ENCODE measurements at places on chromosomes 5 and 9.
A peak's percentile ranks its signal among the peaks of the same experiment; 100 is the strongest.

DNA sequence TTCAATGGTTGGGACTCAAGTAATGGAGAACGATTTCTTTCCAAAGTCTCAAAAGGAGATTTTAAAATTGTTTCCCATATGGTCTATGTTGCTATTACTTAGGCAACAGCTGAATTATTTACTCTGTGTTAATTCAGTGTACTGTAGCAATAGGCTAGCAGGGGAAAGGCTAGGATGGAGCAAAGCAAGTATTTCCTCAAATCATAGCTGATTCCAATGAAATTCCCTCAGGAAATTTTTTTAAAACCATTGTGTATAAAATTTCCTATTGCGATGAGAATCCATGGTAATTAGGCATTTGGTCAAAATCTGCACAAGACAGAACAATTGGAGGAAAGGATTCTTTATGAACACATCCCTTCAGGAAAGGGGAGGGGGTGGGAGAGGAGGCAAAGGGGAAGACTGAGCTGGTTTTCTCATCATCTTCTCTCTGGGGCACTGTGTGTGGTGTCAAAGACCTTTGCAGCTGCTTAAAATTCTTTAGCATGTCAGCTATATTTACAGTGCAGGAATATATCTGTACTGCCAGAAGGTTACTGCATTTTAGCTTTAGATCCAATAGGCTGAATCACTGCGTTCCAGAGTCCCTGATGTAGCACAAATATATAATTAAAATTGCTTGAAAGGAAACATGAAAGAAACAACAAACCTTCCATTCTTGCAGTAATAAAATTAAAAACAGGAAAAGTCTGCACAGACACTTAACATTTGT, 95.3 kb downstream of the ZNF608 start:
- DNase-seq, result peak; percentile 86

DNA sequence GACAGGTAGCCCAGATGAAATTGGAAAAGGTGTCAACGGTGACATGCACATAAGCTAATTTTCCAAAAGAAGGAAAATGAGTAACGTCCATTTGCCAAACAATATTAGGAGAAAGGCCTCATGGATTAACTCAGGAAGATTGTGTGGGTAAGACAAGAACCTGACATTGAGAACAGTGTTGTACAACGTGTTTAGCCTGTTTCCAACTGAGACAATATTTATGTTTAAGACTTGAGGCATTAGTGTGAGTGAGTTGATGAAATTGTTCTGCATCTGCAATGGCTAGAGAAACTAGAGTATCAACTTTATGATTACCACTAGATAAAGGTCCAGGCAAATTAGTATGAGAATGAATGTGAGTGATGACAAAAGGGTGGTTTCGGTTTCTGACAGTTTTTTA, 191.3 kb upstream of the RAI14 start:
- no peak for DNase-seq

DNA sequence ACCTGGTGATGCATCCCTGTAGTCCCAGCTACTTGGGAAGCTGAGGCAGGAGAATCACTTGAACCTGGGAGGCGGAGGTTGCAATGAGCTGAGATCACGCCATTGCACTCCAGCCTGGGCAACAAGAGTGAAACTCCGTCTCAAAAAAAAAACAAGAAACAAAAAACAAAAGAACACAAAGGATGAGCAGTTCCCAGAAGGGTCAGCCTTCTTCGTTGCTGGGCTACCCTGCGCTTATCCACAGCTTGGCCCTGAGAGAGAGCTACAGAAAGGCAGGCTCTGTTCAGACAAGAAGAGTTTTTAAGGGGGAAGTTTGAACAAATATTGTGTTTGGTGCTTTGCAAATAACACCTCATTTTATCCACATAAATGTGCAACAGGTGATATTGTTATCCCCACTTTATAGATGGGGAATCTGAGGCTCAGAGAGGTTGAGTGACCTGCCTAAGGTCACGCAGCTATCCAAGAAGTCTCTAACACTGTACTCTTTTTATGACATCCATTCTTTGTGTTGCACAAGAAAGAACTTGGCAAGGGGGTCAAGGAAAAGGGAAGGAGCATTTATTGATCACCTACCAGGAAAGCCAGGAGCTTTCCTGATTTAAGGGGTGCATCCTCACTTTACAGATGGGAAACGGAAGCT, 63.7 kb upstream of the NEURL1B start:
- DNase-seq, result no peak

GRCh38 chr5:181203093-181203711, 1.8 kb downstream of the TRIM7 start:
- DNase-seq, result no peak

DNA sequence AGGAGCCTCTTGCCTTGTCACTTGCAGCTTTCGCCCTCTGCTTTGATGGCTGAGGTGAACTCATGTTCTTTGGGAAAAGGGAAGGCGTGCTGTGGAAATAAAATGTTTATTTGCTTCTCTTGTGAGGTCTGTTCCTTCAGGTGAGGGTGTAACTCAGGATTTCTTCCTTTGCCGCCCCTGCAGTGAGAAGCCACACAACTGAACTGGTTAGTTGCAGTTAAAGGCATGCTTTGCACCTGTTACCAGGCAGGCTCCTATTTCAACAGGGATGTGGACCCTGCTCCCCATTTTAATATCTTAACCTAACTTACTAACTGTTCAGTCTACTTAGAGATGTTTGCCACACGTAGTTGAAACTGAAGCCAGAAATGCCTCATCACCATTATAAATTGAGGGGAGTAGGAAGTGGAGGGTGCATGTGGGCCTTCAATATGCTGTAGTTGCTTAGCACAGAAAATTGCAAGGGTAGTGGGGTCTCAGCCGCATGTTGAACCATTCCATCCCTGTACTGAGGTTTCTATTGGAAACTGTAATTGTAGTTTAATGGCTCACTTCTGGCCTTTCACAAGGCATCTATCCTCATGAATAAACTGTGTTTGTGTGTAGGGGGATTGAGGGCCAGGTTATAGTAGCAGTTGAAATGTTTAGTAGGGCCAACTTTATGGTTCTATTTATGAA, 7.9 kb downstream of the RACK1 start:
- DNase-seq, result no peak

DNA sequence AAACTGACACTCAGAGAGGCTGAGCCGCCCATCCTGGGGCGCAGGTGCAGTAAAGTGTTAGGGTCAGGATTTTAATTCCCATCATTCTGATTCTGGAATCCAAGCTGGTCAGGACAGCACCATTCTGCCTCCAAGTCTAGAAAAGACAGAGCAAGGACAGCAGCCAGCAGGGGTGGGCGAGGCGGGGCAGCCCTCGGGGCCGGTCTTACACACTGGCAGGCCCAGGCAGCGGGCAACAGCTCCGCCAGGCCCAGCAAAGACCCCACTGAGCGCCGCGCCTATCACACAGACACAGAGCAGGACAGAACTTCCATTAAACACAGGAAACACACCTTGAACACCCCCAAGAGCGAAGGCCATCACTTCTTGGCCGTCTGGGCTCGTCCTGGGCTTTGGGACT, 66.5 kb upstream of the RXRA start:
- DNase-seq, result no peak

GRCh38 chr9:126687930-126688461, 74.3 kb downstream of the LMX1B start:
- DNase-seq, result no peak

DNA sequence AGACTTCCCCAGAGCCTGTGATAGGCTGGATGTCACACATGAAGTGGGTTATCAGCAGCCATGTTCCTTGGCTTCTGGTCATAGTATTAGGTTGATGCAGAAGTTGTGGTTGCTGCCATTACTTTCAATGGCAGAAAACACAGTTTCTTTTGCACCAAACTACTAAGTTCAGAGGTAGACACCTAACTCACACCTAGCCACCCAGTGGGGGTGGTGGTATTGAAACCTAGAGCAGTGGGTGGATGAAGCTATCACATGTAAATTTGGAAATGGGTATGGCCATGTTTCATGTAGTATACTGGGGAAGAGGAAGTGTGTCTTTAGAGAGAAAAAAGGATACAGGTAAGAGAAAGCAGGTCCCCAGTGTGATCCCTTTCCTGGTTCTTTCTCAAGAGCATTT, 347.9 kb upstream of the SEMA6A start:
- no peak for DNase-seq

DNA sequence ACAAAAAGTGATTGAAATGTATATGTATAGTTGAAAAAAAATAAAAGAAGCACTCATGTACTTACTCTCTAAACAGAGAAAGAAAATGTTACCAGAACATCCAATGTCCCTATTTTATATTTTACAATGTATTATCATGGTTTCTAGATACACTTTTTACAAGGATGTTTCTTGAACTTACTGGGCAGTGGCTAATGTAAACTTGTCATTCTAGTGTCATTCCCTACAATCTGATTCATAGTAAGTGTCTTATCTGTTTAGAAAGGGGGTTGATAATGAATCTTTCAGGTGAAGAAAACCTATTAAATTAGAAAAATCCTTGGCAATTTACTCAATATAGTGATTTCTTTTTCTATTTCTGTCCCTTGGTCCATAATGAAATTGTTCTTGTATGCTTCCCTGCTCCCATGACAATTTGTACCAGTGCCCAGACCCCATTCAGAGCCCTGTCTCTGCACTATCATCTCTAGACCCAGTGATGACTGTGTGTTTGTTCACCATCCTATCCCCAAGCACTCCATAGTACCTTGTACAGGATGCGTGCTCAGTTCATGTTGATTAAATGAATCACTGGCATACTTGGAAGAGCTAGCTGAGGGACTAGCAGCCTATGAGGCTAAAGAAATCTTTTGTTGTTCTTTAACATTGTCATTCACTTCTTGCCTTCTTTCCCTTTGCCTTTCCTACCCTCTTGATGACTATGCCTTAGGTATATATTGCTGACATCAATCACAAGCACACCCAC, 101.2 kb downstream of the HMHB1 start:
- peak; percentile 82 for DNase-seq

GRCh38 chr5:76546497-76547102, 76.6 kb downstream of the F2RL2 start:
- DNase-seq, result no peak

- no peak for DNase-seq
These were observed 168.2 kb downstream of the PPP2R2B start for GRCh38 chr5:146710348-146710747.

Measured in fibroblast of upper back skin (primary cell).